ENCODE measurements at places on chromosomes 5 and 9. TPM values are rescaled to one million over a fixed set of nuclear protein-coding genes. Genes with fewer than 3 reads are reported as not detected.

DNA sequence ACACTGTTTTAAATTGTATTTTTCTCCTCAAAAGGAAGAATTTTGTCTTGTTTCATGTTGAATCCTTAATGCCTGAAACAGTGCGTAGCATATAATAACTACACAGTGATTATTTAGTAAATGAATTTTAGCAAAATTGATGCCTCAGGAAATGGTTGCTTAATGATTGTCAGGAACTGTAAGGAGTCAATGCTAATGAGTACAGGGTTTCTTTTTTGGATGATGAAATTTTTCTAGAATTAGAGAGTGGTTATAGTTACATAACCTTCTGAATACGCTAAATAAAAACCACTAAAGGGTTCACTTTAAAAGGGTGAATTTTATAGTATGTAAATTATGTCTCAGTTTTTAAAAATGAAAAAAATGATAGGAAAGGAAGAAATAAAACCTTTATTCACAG, 14.9 kb downstream of the FAM151B start:
- peaks cover 4% of the 10 kb centered on the region for H3K36me3 ChIP-seq
- H3K27ac ChIP-seq = no peak overlapping the region
- no peak overlapping the region for H3K4me3 ChIP-seq
- H3K4me1 ChIP-seq = no peaks in the 10 kb centered on the region

GRCh38 chr5:11323761-11324160, 562.7 kb upstream of the DAP start:
- no peak for DNase-seq
- H3K4me1 ChIP-seq = no peaks in the 10 kb centered on the region
- no peaks in the 10 kb centered on the region for H3K27me3 ChIP-seq
- H3K4me3 ChIP-seq = no peak overlapping the region

DNA sequence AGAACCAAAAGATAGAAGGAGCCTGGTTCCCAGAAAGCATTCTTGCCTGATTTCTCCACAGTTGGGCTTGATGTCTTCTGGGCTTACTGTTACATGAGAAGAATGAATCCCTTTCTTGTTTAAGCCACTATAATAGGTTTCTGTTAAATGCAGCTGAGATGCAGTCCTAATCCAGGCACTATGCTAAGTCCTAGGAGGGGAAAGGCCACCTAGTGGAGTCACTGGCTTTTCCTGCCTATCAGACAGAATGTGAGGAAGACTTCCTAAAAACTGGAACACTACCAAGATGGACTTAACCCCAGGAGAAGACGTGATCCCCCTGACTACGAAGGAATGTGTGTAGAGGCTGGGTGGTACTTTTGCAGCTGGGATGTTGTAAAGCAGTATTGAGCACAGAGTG, 34.3 kb upstream of the FSD1L start:
- peaks cover 7% of the 10 kb centered on the region for H3K36me3 ChIP-seq
- peaks cover 13% of the 10 kb centered on the region for H3K4me1 ChIP-seq
- DNase-seq = no peak

DNA sequence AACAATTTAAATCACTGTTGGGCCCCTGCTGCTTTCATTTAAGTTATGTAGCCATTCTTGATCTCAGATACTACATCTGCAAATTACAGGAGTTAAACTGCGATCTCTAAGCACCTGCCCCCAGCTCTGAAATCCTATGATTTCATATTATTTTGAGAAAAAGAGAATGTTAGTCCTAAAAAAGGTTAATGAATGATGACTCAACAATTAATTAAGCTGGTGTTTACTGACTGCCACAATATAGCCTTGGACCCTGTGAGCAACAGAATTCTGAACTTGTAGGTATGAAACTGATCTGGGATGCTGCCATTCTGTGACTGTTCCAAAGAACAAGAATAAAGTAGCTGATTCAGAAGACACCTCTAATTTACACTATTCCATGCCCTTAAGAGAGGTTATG, 124.4 kb upstream of the FBXL7 start:
- no peak overlapping the region for H3K27ac ChIP-seq
- no peaks in the 10 kb centered on the region for H3K4me1 ChIP-seq
- H3K4me3 ChIP-seq = no peak overlapping the region
- no peak for DNase-seq

GRCh38 chr5:167939686-167940085, 351.8 kb upstream of the WWC1 start:
- no peak overlapping the region for H3K27ac ChIP-seq
- H3K27me3 ChIP-seq = peaks cover 2% of the 10 kb centered on the region
- DNase-seq = no peak
- no peak overlapping the region for H3K4me3 ChIP-seq
- H3K4me1 ChIP-seq = peaks cover 26% of the 10 kb centered on the region
- H3K36me3 ChIP-seq = no peaks in the 10 kb centered on the region

DNA sequence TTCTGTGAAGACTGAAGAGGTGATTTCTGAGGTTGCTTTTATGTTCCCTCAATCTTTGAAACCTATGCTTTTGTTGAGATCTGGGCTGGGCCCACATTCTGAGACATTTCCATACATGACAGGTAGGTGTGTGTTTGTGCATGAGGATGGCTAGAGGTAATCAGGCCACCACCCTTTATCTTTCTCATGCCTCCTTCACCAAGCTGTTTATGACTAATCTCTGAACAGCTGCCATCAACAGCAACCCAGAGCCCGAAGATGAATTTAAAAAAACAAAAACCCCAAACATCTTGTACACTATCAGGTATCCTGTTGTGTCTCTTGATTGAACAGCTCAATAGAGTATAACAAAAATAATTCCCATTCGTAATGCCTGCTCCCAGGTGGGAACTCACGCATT, 12.6 kb upstream of the C5orf46 start:
- H3K4me3 ChIP-seq = no peak overlapping the region
- no peaks in the 10 kb centered on the region for H3K36me3 ChIP-seq
- peaks cover 17% of the 10 kb centered on the region for H3K27me3 ChIP-seq
- peaks cover 3% of the 10 kb centered on the region for H3K4me1 ChIP-seq

Gene BNC2
- total RNA-seq = 66.2 TPM

Gene ANKRD34B
- not detected for total RNA-seq

Gene SNAPC4
- 8.9 TPM for total RNA-seq

Data from osteocyte (in vitro differentiated cells).